ENCODE measurements at places on chromosomes 2 and 18.

GRCh38 chr2:160952464-160953254 is 207.6 kb upstream of the TANK start:
- DNase-seq, result no peak

DNA sequence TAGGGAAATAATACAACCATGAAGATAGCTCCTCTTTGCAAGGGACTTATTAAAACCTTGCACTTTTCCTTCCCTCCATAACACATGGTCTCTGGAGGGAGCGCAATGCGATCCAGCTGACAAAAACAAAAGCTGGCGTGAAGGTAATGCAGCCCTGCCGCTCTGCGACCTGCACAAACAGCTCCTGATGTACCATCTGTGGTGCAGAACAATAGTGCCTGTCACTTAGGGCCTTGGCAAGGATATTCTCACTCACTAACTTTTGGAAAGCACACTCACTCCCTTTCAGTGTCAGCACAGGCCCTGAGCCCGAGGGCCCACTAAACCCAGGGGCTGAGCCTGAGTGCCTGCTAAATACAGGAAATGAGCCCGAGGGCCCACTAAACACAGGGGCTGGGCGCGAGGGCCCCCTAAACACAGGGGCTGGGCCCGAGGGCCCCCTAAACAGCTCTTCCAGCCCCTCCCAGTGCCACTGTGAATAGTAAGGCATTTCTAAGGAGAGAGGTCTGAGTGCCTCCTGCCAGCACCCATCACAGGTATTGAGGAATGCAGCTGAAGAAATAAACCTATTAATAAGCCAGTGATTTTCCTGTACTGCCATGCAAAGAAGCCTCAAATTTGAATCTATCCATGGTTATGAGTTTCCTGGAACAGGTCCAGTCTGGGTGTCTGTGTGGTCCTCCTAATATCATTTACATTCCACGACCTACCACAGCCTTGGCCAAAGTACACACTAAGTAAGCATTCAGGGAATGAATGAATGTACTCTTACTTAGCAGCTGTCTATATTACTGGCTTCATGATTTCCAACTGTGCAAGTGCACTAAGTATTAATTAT is 9.3 kb downstream of the L3MBTL4 start:
- no peak for DNase-seq

- DNase-seq, result no peak
Measured at GRCh38 chr2:107001062-107001461, 115.1 kb upstream of the ST6GAL2 start.

- no peak for DNase-seq
Measured at GRCh38 chr2:191410646-191411436, 165.6 kb downstream of the MYO1B start.

- DNase-seq, result no peak
Measured at GRCh38 chr18:48734460-48734859, 195.6 kb downstream of the CTIF start.

- DNase-seq, result no peak
Measured at GRCh38 chr2:164722616-164723338, 101.5 kb upstream of the GRB14 start.

DNA sequence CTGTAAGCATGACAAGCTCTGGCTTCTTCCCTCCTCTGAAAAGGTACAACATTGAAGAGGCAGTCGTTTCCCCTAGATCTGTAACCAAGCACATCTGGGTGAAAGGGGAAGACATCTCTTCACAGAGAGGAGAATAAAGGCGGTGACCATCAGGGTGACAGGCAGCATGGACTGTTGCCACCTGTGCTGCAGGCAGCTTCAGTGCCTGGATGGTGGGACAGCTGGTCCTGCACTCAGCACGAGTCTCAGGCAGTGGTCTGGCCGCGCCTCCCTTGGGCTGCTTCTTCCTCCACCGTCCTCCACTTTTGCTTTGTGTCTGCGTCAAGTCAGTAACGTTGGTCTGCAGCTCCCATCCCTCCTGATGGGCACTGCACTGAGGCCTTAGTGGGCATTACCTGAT is 264.4 kb downstream of the NEDD4L start:
- DNase-seq, result no peak

DNA sequence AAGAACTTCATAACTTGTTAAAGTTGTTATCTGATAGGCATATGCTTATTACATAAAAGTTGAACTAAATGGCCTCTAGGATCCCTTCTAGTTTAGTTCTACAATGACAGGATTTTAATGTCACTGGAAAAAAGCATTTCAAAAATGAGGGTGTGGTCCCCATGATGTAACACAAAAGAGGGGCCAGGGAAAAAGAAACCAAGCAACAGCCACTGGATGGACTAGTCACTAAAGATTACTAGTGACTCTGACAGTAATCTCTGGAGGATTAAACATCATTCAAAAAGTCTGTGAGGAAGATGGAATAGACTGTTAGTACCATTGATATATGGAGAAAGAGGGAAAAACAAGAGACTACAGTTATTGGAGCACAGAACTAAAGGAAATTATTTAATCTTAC is 22.6 kb downstream of the SEPTIN10 start:
- no peak for DNase-seq

All from mammary epithelial cell (primary cell).